ENCODE measurements at places on chromosomes 5 and 9. TPM values are rescaled to one million over a fixed set of nuclear protein-coding genes. Genes with fewer than 3 reads are reported as not detected.

- no peak for ATAC-seq
These were observed 16.4 kb upstream of the FCN2 start for GRCh38 chr9:134863941-134864820.

DNA sequence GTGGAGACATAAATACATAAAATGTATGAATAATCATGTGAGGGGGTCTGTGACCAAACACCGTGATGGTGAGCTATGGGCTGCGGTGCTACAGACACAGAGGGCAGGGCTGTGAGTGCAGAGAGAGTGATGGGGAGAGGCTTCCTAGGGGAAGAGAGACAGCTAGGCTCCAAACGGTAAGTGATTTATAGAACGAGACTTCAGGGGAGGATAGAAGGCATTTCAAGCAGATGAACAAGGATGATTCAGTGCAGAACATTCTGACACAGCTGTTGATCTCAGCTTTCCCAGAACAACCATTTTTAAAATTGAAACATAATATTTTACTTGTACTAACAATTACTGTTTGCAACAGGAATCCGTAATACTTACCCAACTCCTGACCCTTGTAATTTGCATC, 100.7 kb downstream of the GAS1 start:
- ATAC-seq = peak; percentile 98

The RMRP gene
- total RNA-seq = 17,473 TPM

GRCh38 chr5:6598351-6598900, 34.4 kb downstream of the NSUN2 start:
- ATAC-seq = no peak

- no peak for ATAC-seq
These were observed 46.8 kb downstream of the SLC1A3 start for GRCh38 chr5:36653044-36653705.

DNA sequence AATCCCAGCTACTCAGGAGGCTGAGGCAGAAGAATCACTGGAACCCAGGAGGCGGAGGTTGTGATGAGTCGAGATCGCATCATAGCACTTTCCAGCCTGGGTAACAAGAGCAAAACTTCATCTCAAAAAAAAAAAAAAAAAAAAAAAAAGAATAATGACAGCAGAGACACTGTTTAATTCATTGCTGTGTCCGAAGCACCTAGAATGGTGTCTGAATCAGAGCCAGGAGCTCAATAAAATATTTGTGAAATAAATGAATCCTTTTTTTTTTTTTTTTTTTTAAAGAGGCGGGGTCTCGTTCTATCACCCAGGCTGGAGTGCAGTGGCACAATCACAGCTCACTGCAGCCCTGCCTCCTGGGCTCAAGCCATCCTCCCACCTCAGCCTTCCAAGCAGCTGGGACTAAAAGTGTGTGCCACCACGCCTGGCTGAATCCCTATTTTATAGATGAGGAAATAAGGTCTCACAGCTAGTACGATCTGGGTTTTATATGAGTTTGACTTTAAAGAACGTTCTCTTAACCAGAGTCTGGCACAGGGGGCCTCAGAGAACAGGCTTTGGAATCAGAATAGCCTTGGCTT, 47.8 kb downstream of the THOC3 start:
- peak; percentile 63 for ATAC-seq

DNA sequence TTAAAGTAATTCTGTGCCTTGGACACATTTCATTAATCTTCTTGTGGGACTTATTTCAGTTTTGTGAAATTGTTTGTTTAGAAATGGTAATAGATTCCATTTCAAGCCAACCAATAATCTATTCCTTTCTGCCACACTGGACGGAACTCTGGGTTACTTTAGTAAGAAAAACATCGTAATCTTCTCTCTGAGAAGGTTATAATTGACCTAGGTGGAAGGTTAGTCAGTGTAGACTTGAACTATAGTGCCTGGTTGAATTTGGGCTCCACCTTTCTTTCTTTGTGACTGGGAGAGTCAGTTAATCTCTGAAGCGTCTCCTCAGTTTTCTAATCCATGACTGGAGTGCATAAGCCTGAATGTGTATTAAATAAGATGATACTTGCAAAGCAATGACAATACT, 89.7 kb upstream of the PRLR start:
- ATAC-seq = no peak
